ENCODE measurements at places on chromosomes 6 and 20. TPM values are rescaled to one million over a fixed set of nuclear protein-coding genes. Genes with fewer than 3 reads are reported as not detected.

DNA sequence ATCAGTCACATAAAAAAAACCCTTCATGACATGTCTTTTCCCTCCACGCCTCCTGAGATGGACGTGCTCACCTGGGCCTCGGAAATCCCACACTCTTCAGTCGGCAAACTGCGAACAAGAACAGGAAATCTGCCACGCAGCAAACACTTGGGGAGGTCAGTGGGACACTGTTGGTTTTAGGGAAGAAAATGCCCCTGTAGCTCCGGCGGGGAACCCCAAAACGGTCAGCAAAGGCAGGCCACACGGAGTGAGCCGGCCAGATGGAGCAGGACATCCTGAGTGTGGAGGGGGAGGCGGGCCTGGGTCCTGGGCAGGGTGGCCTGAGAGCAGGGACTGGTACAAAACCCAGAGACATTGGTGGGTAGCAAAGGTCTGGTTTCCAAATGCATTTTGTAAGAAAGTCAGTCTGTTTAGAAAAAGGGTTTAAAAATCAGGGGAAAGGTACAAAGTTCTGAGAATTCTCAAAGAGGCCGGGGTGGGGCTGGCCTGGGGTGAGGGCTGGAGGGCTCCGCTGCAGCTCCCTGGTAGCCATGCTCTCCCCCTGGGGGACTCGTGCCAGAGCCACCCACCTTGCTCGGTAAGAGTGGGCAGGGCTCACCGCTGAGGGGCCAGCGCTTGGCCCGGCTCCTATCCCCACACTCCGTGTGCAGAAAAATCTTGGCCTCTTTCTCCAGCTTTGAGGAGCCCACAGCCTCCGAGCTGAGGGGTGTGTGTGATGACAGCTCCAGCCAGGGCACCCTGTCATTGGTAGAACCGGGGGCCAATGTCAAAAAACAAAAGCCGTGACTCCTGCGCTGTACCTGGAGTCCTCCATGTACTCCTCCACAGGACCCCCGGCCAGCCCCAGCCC, 5.2 kb downstream of the SLC2A4RG start:
- no peak for DNase-seq

- no peak for DNase-seq
Measured at GRCh38 chr6:9136141-9136822, 700.9 kb upstream of the SLC35B3 start.

The SPINT4 gene
- total RNA-seq, result not detected

The TCF15 gene
- total RNA-seq, result 3.8 TPM

DNA sequence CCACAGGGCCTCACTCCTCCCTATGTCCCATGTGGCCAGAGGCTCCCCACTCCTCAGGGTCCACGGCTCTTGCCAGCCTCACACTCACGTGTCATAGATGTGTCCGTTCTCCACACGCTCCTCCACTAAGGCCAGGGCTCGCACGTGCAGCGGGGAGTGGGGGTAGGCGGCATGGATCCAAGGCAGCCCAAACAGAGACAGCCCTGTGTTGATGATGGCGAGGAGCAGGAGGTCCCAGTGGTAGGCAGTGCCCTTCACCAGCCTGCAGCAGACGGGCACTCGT, 10.3 kb downstream of the SLC4A11 start:
- DNase-seq, result no peak

The PSMB1 gene
- total RNA-seq, result 215 TPM

GRCh38 chr6:4973982-4974745, 29.7 kb downstream of the RPP40 start:
- peak; percentile 74 for DNase-seq
